ENCODE measurements at places on chromosomes 7 and 10.
A peak's percentile ranks its signal among the peaks of the same experiment; 100 is the strongest.

GRCh38 chr7:143413123-143413522 lies 4.5 kb upstream of the EPHA1 start:
- H3K27ac ChIP-seq: no peak overlapping the region
- H3K4me1 ChIP-seq: peaks cover 13% of the 10 kb centered on the region
- no peak overlapping the region for H3K4me3 ChIP-seq

- no peaks in the 10 kb centered on the region for H3K36me3 ChIP-seq
- no peak overlapping the region for H3K27ac ChIP-seq
- H3K27me3 ChIP-seq: no peaks in the 10 kb centered on the region
- H3K4me1 ChIP-seq: no peaks in the 10 kb centered on the region
Measured at GRCh38 chr10:71513936-71514335, 117.2 kb downstream of the CDH23 start.

DNA sequence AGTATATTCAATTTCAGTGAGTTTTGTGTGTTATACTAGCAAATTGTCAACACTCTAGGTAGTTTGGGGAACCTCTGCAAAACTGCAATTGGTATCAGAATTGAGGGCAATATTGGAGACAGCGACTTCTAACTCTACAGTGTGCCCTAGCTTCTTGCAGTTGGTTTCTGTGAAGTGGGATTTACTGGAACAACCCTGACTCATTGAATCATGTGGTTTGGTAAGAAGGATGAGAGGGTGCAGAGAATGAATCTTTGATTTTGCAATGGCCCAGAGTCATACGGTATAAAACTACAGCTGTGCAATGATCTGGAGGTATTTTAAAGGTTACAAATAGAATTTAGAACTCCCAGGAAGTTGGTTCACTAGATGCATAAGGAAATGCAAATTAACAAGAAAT lies 129.1 kb upstream of the PPP1R3A start:
- no peaks in the 10 kb centered on the region for H3K27me3 ChIP-seq
- no peak for DNase-seq
- H3K4me1 ChIP-seq: peaks cover 7% of the 10 kb centered on the region
- peak overlapping the region; percentile 58 for H3K4me3 ChIP-seq

- H3K36me3 ChIP-seq: no peaks in the 10 kb centered on the region
- H3K27ac ChIP-seq: no peak overlapping the region
- H3K4me1 ChIP-seq: no peaks in the 10 kb centered on the region
- H3K27me3 ChIP-seq: no peaks in the 10 kb centered on the region
- no peak overlapping the region for H3K4me3 ChIP-seq
Measured at GRCh38 chr10:51251110-51251509, 176.8 kb downstream of the PRKG1 start.

DNA sequence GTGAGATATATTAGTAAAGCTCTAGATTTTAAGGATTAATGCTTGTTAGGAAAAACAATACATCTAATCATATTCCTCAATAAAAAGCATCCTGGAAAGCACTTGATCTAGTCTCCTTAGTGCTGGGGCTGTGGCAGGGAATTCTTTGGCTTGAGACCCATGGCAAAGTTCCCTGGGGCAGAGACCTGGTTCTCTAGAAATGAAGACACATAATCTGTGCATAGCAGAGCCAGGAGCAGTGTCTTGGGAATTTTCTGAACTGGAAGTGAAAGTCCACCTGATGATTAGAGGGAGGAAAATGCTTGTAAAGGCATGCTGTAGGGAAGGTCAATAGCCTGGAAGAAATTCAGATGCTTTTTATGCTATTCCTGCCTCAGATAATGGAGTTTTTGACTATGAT lies 247.4 kb downstream of the CDK14 start:
- DNase-seq: no peak
- H3K36me3 ChIP-seq: no peaks in the 10 kb centered on the region
- no peaks in the 10 kb centered on the region for H3K4me1 ChIP-seq
- H3K4me3 ChIP-seq: no peak overlapping the region
